ENCODE measurements at places on chromosomes 1 and 21.

GRCh38 chr1:27306892-27307761 lies 14.8 kb upstream of the TMEM222 start:
- peak; percentile 67 for DNase-seq

GRCh38 chr21:25934771-25935224 lies 200.0 kb downstream of the GABPA start:
- no peak for DNase-seq

GRCh38 chr21:32521736-32522355 lies 63.5 kb downstream of the TCP10L start:
- no peak for DNase-seq

GRCh38 chr1:181159451-181160140 lies 71.1 kb downstream of the IER5 start:
- DNase-seq, result no peak

GRCh38 chr1:31413405-31414001 lies 490 bp downstream of the SERINC2 start:
- DNase-seq, result peak; percentile 34

DNA sequence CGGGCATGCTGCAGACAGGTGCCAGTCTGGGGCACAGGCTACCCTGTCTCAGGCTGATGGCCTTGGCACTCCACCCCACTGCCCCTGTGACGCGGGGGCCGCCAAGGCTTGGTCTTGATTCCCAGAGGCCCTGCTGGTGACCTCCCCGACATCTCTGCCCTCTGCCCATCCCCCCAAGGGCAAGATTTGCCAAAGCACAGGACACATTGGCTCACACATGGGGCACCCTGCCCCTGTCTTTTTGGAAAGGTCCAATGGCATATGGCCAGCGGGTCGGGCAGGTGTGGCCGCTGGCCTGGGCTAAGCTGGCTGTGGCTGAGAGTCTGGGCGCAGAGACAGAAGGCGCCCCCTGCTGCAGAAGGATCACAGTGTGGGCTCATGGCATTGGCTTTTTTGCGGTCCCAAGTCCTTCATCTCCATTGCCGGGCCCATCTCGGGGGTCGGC lies 4.6 kb downstream of the MIB2 start:
- peak; percentile 71 for DNase-seq

- no peak for DNase-seq
Measured at GRCh38 chr1:1594602-1595260, 5.2 kb downstream of the FNDC10 start.

DNA sequence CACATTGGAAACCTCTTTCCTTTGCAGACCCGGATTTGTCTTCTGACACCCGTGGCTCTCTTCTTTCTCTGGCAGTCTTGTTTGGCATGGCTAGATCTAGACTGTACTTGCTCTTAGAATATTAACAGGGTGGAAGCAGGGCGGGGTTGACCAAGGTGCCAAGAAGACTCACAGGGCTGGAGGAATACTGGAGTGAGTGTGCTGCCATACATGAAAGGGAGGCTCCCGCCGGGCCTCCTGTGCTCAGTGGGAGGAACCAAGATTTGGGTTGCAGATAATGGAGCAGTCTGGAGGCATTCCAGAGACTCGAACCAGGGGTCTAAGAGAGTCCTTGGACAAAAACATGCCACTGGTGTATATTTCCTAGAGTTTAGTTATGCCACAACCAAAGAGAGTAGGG lies 27.6 kb upstream of the SNX27 start:
- no peak for DNase-seq

GRCh38 chr1:162987866-162988265 lies 81.3 kb upstream of the RGS4 start:
- DNase-seq, result no peak

- DNase-seq, result no peak
Measured at GRCh38 chr1:200428482-200429205, 18.8 kb upstream of the ZNF281 start.

GRCh38 chr1:100847361-100848082 lies 47.1 kb downstream of the EXTL2 start:
- DNase-seq, result no peak

GRCh38 chr1:151568626-151569088 lies 28.5 kb downstream of the TUFT1 start:
- DNase-seq, result peak; percentile 6

DNA sequence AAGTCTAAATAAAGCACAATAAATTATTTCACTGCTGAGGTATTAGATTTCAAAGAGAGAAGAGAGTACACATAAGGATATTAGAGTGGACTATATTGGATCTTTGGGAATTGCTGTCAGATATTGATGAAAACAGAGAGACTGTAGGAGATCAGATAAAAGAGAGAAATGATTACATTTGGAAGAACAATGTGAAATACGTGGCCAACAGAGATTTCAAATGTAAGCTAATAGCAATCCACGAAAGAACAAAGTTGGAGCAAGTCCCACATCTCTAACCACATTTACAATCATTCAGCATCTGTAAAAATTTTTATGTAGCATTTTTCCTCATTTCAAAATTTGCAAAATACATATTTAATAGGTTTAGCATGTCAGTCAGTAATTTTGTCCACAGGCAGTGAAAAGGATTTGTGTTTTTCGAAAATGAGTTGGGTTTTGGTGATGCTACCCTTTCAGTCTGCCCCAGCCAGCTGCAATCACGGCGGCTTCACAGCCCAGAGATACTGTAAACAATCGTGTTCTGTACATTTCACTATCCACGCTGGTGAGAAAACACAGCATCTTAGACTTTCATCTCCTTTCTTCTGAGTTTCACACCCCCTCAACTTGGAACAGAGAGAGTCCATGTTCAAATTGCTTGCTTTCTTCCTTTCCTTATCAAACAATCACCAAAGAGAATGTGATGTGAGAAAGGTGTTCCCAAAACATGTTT lies 209.1 kb upstream of the LYPLAL1 start:
- DNase-seq, result no peak

- DNase-seq, result no peak
Measured at GRCh38 chr1:89806616-89807015, 14.2 kb upstream of the LRRC8D start.

GRCh38 chr1:40162753-40163441 lies 1.7 kb downstream of the RLF start:
- no peak for DNase-seq

GRCh38 chr1:226457307-226457712 lies 49.4 kb upstream of the PARP1 start:
- DNase-seq, result no peak

GRCh38 chr1:106925750-106926149 lies 130.7 kb upstream of the PRMT6 start:
- DNase-seq, result no peak

GRCh38 chr1:46401154-46401913 lies 7.2 kb downstream of the FAAH start:
- no peak for DNase-seq

DNA sequence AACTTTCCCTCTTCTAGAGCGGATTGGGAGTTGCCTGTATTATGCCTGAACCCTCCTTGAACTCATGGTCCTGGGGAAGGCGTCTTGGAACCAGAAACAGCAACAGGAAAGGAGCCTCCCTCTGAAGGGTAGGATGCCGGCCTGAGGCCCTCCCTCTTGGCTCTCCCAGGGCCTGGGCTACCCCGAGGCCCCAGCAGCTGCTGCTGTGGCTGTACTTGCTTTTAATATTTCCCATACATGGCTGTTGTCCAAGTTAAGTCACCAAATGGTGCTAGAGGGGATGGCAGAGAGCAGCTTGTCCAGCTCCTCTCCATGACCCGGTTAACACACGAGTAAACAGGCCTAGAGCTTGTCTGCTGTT lies 10.5 kb downstream of the CHRNB2 start:
- no peak for DNase-seq
